ENCODE measurements at places on chromosomes 4 and X. TPM values are rescaled to one million over a fixed set of nuclear protein-coding genes. Genes with fewer than 3 reads are reported as not detected.
A peak's percentile ranks its signal among the peaks of the same experiment; 100 is the strongest.

Gene S100P
- 8.3 TPM for total RNA-seq

Gene CDKL2
- total RNA-seq, result 0.60 TPM

Gene POU3F4
- total RNA-seq, result not detected

- no peak for DNase-seq
Observed at GRCh38 chrX:134396174-134396573, 63.8 kb upstream of the HPRT1 start.

GRCh38 chrX:40169193-40170101, 71.7 kb upstream of the BCOR start:
- DNase-seq, result peak; percentile 89

All from activated CD8-positive, alpha-beta T cell treated with anti-CD3 and anti-CD28 coated beads, Interleukin-2, amount 10 ng/mL, durations not matched to agents 7 days and 5 days (primary cell).